H1 (cell line): ENCODE measurements at places on chromosomes 2 and 18. TPM values are rescaled to one million over a fixed set of nuclear protein-coding genes. Genes with fewer than 3 reads are reported as not detected.

REG1B gene
- not detected in 2 replicates for total RNA-seq

MAP3K19 gene
- not detected in 2 replicates for total RNA-seq

FBXO15 gene
- total RNA-seq = 0.46 and 0.84 TPM in 2 replicates

EPAS1 gene
- total RNA-seq = 3.7 and 4.9 TPM in 2 replicates

SERPINB12 gene
- not detected in 2 replicates for total RNA-seq

TPRKB gene
- total RNA-seq = 35.4 and 41.6 TPM in 2 replicates

POTEC gene
- total RNA-seq = 0.07 and 0.19 TPM in 2 replicates
